ENCODE measurements at places on chromosomes 11 and 22.

GRCh38 chr11:88515002-88515401 is 177.5 kb upstream of the CTSC start:
- no peak for DNase-seq

GRCh38 chr11:123354371-123354975 is 75.6 kb upstream of the GRAMD1B start:
- DNase-seq = no peak

- no peak for DNase-seq
Observed at GRCh38 chr22:37551981-37552380, 8.3 kb upstream of the CDC42EP1 start.

- DNase-seq = no peak
Observed at GRCh38 chr22:44906999-44907644, 102.7 kb downstream of the PHF21B start.

DNA sequence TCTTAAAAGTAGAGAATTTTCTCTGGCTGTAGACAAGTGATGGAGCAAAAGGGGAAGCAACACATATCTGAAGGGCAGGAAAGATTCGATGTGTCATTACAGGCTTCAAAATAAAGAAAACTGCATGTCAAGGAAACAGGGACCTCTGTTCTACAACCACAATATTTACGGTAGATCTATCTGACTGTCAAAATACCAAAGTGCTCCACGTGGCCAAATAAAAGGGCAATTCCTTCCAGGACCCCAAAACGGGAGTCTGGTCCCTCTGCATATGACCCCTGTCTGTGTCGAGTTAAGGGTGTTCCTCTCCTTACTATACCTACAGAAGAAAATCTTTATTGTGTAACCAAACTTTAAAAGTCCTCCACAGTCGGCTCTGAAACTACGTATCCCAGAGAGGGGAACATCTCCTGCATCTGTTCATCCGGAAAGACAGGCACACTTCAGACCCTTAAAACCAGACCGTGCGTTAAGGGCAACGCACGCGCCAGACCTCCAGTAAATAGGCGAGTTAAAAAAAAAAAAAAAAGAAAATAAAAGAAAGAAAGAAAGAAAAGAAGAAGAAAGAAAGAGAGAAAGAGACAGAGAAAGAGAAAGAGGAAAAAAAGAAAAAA is 756 bp downstream of the CLNS1A start:
- DNase-seq = no peak

DNA sequence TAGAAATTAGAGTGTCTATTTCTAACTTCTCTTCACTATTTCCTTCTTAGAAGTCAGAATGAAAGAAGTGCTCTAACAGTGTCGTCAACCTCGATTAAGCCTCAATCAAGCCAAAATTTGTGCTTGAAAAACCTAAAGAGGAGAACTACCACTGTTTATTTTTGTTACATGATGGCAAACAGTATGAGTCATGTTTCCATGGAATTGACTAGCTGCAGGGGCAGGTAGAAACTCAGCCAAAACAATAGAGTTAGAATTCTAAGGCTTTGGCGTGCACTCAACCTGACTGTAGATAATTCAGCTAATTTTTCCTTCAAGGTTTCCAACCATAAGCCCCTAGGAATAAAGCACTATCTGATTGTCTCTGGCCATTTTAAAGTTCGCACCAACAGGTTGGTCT is 415.9 kb downstream of the ETS1 start:
- no peak for DNase-seq

DNA sequence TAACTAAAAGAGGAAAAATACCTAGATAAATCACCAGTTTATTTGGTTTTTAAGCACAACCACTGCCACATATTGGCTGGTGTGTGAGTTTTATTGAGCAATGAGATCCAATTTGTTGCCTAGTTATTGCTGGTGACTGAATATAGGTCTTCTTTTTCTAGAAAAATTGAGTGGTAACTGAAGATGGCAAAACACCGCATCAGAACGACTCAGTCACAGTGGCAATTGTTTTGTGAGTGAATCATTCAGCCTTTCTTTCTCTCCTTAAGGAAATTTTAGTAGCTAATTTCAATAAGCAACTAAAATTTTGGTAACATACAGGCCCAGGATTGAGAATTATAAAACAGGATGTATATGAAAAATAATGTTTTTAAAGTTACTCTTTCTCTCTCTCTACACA is 533.0 kb downstream of the KCNA4 start:
- DNase-seq = no peak

GRCh38 chr22:23498811-23499798 is 81.0 kb downstream of the IGLL1 start:
- DNase-seq = no peak

DNA sequence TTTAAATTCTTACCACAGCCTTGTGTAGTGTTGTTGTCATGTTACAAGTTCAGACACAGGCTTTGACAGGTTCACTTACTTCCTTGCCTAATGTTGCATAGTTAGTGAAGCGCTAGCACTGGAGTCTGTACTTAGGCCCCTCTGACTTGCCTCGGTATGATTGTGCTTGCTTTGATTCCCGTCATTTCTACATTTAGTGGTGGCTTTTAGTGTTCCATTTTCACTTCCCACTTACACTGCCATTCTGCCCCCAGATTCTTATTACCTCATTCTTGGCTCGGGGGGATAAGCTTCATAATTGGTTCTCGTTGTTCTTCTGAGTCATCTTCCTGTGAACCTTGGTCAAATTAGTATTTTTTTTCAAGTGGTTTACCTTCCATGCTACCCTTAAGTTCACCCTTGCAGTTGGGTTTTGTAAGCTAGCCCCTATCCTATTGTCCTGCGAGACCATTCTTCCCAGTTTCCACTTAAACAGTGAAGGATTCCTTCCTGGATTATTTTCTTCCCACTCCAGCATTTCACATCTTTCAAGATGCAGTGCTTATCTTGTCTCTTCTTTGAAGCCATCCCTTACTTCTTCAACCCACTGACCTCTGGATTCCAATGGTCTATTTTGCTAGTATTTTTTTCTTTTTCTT is 68.7 kb downstream of the DDX10 start:
- DNase-seq = peak; percentile 33

- DNase-seq = no peak
Observed at GRCh38 chr22:40635940-40636379, 559 bp downstream of the MRTFA start.

- no peak for DNase-seq
Observed at GRCh38 chr22:29270475-29271271, 2.6 kb downstream of the EWSR1 start.

GRCh38 chr11:92332986-92333385 is 108.4 kb downstream of the FAT3 start:
- peak; percentile 41 for DNase-seq
